ENCODE measurements at places on chromosomes 1 and 21. TPM values are rescaled to one million over a fixed set of nuclear protein-coding genes. Genes with fewer than 3 reads are reported as not detected.

MOV10 gene
- 96.2 TPM for total RNA-seq

GRCh38 chr1:117017062-117017461, 15.5 kb downstream of the CD101 start:
- DNase-seq: no peak
- no peaks in the 10 kb centered on the region for H3K36me3 ChIP-seq
- H3K27me3 ChIP-seq: no peaks in the 10 kb centered on the region
- H3K27ac ChIP-seq: no peak overlapping the region
- H3K4me1 ChIP-seq: no peaks in the 10 kb centered on the region

NEGR1 gene
- 0.28 TPM for total RNA-seq

GRIK3 gene
- total RNA-seq: 0.09 TPM

DNA sequence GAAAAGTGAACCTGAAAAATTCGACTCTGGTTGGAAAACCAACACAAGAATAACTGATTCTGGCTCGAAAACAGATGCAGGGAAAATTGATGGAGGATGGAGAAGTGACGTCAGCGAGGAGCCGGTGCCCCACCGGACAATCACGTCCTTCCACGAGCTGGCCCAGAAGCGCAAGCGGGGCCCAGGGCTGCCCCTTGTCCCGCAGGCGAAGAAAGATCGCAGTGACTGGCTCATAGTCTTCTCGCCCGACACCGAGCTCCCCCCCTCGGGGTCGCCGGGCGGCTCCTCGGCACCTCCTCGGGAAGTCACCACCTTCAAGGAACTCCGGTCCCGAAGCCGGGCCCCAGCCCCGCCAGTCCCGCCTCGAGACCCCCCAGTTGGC, 1.9 kb downstream of the RUSC1 start:
- DNase-seq: peak; percentile 30
- H3K4me3 ChIP-seq: peak overlapping the region; percentile 61
- H3K4me1 ChIP-seq: peaks cover 8% of the 10 kb centered on the region
- H3K36me3 ChIP-seq: peaks cover 8% of the 10 kb centered on the region
- H3K27me3 ChIP-seq: no peaks in the 10 kb centered on the region
- H3K27ac ChIP-seq: peak overlapping the region; percentile 84

GRCh38 chr1:148373192-148373925, 109.7 kb downstream of the PPIAL4G start:
- H3K27me3 ChIP-seq: peaks cover under 1% of the 10 kb centered on the region
- no peak overlapping the region for H3K27ac ChIP-seq
- no peak overlapping the region for H3K4me3 ChIP-seq

GRCh38 chr1:161200992-161201835, 953 bp upstream of the NDUFS2 start:
- peak overlapping the region; percentile 92 for H3K27ac ChIP-seq
- peaks cover 19% of the 10 kb centered on the region for H3K4me1 ChIP-seq
- no peak overlapping the region for H3K4me3 ChIP-seq
- no peaks in the 10 kb centered on the region for H3K27me3 ChIP-seq
- DNase-seq: no peak
- H3K36me3 ChIP-seq: peaks cover 8% of the 10 kb centered on the region

LRRN2 gene
- 5.0 TPM for total RNA-seq

DNA sequence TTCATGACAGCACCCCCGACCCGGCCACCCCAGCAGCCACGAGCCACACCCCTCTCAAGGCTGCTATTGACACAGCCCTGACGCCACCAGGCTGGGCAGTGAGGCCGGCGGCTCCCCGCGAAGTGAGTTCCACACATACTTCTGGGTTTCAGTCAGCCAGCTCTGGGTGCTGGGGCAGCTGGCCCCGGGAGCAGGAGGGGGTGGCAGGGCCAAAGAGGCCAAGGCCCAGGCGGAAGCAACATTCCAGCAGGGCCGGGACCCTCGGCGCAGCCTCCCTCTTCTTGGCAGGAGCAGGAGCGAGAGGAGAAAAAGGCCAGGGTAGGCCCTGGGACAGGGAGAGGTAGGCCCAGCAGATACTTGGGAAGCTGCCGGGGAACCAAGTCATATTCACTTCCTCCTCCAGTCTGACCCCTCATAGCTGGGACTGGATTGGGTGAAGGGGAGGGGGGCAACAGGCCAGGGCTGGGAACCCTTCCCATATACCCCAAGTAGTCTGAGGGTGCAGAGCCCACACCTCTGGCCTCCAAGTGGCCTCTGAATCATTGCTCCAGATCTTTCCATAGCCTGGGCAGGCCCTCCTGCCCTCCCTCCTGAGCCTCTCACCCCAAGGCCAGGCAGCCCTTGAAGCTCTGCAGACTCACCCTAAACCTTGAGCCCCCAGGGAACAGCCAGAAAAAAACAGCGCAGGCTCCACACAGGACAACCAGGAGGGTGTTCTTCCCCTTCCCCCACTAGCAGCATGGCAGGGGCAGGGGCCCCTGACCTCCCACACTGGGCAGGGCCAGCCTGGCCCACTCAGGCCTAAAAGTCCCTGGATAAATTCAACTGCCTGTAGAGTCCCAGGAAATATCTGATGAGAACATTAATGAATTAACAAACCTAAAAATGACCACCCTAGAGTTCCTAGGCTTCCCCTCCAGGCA, 5.7 kb downstream of the HSPG2 start:
- H3K27me3 ChIP-seq: no peaks in the 10 kb centered on the region
- H3K4me3 ChIP-seq: no peak overlapping the region
- peaks cover 62% of the 10 kb centered on the region for H3K4me1 ChIP-seq

RGS18 gene
- not detected for total RNA-seq

PRAMEF10 gene
- not detected for total RNA-seq

TLCD4 gene
- total RNA-seq: 7.6 TPM

GRCh38 chr1:160811147-160811546, 15.2 kb downstream of the LY9 start:
- H3K4me1 ChIP-seq: no peaks in the 10 kb centered on the region
- H3K36me3 ChIP-seq: no peaks in the 10 kb centered on the region
- H3K27ac ChIP-seq: no peak overlapping the region
- DNase-seq: no peak

DNA sequence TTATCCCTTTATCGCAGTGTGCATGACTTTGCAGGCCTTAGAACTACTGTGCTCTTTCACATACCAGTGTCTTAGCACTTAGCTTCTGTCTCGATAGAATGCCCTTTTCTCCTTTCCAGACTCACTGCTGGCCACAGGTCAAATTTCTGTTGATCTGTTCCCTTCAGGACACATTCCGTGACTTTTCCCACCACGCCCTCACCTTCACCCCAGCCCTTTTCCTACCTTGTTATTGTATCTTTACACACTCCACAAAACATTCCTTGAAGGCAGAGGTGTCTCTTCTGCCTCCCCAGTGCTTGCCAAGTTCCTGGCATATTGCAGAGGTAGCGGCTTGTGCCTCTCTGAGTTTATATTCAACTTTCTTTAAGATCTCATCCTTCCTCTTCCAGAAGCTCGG, 3.7 kb upstream of the IGSF9 start:
- H3K4me1 ChIP-seq: no peaks in the 10 kb centered on the region
- H3K36me3 ChIP-seq: no peaks in the 10 kb centered on the region
- no peak for DNase-seq

SLFNL1 gene
- total RNA-seq: 3.0 TPM

RIMKLA gene
- 8.1 TPM for total RNA-seq

DNA sequence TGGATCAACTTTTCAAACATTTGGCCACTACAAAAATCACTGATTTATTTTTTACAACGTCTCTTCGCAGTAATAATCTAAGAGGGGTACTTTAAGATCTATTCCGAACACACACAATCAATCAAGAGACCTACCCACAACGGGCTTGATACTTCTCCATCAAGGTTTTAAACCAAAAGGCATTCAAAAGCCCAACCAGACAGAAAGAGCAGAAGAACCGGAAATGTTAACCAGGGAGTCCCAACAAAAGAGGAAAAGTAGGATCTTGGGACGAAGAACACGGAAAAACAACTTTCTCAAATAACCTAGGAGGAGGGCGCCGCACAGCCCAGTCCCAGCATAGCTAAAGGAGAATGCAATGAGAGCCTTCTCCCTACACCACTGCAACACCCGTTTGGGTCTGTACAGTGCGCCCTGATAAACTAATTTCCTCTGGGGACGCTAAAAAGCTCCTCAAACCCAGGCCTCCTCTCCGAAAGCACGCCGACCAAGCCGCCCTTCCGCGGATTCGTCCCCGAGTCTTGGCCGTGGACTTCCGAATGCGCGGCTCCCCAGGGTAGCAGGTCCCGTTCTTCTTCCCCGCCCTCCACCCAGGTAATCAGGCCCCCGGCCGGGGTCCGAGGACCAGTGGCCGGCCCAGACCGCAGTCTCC, 623 bp downstream of the RPL22 start:
- peak overlapping the region; percentile 99 for H3K4me3 ChIP-seq
- DNase-seq: no peak
- no peaks in the 10 kb centered on the region for H3K27me3 ChIP-seq

AJAP1 gene
- not detected for total RNA-seq

MGST3 gene
- total RNA-seq: 284 TPM

LAPTM5 gene
- 0.11 TPM for total RNA-seq

DNA sequence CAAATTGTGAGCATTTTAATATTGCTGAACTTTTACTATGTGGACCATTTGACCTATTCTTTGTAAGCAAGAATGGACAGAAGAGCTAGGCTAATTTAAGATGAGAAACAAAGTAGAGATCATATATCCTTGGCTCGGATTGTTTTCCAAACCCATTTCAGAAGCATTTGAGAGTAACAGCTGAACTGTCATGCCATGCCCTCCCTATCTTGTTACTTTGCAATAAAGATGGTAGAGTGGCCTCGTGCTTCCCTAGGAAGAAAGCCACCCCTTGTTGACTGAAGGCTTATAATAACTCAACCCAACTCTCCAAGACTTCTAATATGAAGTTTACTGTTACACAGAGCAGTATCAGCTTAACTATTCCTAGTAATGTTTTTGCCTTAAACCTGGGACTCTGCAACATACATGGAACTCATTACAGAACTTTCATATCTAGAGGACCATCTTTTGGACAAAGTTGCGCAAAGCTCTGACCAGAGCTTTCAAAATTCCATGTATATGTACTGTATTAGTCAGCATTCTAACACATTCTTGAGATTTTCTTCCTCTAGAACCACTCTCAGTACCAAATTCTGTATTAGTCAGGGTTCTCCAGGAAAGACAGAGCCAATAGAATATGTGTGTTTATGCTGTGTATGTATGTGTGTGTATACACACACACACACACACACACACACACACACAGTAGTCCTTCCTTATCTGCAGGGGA, 68.7 kb downstream of the ADAMTS1 start:
- no peaks in the 10 kb centered on the region for H3K36me3 ChIP-seq
- peaks cover 21% of the 10 kb centered on the region for H3K4me1 ChIP-seq
- no peak overlapping the region for H3K4me3 ChIP-seq
- no peak overlapping the region for H3K27ac ChIP-seq

DNA sequence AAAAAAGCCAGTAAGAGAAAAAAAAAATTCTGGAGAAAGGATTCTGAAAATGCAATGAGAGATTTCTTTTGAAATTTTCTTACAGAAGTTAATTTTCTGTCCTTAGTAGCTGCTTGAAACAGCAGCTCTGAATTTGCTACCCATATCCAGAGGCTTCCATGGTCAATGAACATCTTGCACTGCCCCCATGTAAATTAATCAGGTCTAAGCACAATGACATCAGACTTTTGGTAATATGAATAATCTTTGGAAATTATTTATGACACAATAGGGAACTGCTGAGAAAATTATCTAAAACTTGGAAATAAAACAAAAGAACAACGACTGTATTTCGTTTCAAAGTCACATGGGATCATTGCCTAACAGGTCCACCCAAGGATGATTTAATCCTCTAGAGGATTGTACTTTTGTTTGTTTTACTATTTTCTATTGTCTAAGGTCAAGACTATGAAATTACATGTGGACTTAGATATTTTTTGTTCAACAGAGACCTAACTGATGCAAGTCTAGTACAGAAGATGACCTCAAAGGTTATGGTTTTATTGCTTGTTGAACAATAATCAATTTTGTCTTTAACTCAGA, 312.1 kb downstream of the BACH1 start:
- H3K27ac ChIP-seq: no peak overlapping the region
- H3K4me3 ChIP-seq: no peak overlapping the region
- H3K36me3 ChIP-seq: no peaks in the 10 kb centered on the region
- no peaks in the 10 kb centered on the region for H3K4me1 ChIP-seq
- no peak for DNase-seq

DNA sequence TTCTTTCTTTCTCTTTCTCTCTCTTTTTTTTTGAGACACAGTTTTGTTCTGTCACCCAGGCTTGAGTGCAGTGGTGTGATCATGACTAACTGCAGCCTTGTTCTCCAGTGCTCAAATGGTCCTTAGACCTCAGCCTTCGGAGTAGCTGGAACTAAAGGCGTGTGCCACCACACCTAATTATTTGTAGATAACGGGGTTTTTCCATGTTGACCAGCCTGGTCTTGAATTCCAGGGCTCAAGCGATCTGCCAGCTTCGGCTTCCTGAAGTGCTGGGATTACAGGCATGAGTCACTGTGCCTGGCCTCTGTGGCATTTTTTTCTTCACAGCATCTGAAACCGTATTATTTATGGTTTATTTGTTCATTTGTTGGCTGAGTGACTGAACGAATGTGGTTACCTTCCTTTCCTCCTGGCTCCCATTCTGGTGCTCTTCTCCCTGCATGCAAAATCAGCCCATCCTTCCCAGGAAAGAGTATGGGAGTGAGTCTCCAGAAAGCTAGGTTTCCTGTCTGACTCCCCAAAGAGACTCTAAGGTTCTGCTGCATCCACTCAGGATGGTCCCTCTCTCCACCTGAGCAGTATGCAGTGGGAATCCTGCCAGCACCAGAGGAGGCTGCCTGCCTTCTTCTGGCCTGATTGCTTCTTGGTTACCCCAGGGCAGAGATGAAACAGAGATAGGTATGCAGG, 155.0 kb upstream of the BEND5 start:
- H3K27me3 ChIP-seq: no peaks in the 10 kb centered on the region
- H3K36me3 ChIP-seq: no peaks in the 10 kb centered on the region
- no peak for DNase-seq
